T47D (cell line): ENCODE measurements at places on chromosomes 6 and 20.

DNA sequence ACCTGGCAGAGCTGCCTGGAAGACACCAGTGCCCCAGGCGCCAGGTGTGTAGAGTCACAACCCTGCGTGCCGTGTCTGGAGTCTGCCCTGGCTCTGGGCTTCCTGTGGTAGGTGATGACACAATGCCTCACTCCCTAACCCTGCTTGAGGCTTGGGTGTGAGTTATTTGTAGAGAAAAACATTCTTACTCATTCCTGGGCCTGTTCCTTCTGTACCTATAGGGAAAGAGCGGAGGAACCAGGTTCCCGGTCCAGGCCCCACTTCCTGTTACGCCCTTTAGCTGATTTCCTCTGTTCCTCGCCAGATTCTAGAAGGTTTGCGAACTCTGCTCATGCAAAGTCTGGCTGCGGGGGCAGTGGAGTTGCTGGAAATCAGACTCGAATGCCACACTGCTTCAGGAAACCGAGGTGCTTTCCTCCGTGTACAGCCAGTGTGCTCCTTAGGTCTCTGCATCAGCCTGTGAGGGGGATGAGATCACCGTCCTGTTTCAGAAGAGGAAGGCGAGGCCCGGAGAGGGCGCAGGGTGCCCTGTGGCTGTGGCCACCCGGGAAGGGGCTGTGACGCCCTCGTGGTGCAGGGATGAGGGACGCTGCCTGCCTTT is 67.1 kb upstream of the DUSP22 start:
- no peak for DNase-seq

DNA sequence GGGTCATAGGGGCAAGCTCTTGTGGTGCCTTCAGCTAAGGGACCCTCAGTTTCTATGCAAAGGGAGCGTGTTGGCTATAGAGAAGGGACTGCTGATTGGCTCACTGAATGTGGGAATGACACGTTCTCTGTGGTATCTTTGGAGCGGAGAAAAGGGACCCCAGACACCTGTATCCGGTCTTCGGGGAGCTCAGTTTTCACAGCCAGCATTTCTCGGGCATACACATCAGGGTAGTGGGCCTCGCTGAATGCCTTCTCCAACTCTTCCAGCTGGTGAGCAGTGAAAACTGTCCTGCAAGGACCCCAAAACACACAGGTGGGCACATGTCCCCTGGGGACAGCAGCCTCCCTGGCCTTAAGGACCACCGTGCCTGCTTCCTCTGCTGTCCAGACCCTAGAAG is 3.3 kb downstream of the VSX1 start:
- no peak for DNase-seq

DNA sequence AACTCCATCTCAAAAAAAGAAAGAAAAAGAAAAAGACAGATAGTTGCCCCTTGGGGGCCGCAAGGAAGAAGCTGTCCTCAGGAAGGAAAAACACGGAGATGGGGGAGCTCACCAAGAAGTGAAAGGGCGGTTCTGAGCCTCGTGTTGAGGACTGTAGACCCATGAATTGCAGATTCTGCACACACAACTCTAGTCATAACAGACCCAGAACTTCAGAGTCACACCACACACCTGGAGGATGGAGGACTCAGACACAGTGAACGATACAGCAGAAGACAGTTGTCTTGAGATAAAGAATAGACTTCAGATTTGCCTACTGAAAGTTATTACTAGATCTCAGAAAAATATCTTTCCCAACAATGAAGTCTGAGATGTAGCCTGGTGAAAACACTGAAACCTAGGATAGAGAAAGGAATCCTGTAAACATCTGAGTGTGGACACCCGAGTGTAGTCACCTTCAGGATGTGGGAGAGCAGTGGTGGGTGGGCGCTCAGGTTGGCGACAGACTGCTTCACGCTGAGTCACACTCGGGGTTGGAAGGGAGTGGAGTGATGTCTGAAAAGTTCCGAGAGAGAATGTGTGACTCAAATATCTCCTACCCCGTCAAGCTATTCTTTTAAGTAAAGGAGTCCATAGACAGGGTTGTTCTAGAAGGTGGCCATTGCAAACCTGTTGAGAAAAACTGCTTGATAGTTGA is 88.1 kb downstream of the MAP3K4 start:
- no peak for DNase-seq

DNA sequence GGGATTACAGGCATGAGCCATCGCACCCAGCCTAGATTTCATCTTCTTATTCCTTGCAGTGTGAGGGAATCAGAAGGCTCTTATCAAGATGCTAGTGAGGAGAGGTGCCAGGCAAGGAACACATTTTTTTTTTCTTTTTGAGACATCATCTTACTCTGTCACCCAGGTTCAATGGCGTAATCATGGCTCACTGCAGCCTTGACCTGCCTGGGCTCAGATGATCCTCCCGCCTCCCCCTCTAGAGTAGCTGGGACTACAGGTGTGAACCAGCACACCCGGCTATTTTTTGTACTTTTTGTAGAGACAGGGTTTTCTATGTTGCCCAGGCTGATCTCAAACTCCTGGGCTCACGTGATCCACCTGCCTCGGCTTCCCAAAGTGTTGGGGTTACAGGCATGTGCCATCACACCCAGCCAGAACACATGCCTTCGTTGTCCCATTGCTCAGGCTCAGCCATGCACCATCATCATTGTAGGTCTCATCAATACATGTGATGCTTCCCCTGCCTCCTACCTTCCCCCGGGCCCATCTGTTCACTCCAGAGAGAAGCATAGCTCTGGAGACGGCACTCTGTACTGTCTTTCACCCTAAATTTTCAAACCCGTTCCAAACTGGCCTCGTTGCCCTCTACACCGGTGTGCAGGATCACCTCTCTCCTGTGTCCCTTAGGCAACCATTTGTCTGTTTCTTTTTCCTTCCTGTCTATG is 10.1 kb downstream of the FLOT1 start:
- DNase-seq = no peak
